ENCODE measurements at places on chromosomes 13 and 19.

GRCh38 chr13:51697181-51697580 is 106.8 kb downstream of the DHRS12 start:
- no peak for DNase-seq

DNA sequence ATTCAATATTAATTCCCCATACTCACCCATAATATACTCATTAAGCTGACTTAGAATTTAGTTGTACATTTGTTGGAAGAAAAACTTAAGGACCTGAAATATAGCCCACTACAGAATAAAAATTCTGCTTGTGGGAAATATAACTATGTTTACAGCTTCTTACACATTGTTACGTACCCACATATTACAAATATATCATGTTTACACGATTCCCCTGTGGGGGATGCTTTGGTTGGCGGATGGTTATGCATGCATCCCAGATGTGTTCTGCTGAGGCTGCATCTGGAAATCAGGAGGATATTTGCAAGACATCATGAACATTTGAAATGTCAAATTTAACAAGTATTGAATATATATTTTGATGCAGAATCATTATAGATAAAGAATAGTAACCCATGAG is 79.5 kb upstream of the KL start:
- no peak for DNase-seq

- no peak for DNase-seq
Observed at GRCh38 chr13:39311619-39312018, 273.4 kb downstream of the NHLRC3 start.

- DNase-seq, result no peak
Observed at GRCh38 chr19:50580970-50581634, 12.9 kb upstream of the LRRC4B start.

DNA sequence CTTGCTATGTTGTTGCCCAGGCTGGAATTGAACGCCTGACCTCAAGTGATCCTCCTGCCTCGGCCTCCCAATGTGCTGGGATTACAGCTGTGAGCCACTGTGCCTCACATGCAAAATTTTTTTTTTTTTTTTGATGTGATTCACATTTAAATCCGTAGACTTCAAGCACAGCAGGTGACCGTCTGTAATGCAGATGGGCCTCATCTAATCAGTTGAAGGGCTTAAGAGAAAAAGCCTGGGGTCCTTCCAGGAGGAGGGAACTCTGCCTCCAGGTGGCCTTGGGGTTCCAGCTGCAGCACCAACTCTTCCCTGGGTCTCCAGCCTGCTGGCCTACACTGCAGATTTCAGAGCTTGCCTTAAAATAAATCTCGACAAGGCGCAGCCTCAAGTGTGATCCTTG is 43.6 kb downstream of the GADD45B start:
- no peak for DNase-seq

DNA sequence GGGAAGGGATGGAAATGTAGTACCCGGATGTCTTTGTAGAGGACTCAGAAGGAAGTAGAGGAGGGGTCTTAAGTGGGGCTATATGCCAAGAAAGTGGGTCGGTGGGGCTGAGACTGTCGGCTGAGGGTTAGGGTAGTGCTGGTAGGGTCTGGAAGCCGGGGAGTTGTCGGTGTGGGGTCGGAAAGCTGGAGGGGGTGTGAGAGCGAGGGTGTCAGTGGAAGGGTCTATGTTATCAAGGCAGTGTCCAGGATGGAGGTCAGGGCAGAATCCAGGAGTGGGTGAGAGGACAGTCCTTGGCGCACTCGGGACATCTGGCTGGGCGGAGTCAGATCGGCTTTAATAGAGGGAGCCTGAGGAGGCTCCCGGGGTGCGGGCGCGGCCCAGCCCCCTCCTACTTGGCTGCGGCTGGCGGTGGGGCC is 1.7 kb downstream of the HSPB6 start:
- no peak for DNase-seq

- DNase-seq, result no peak
Observed at GRCh38 chr13:93455861-93456260, 229.3 kb downstream of the GPC6 start.

DNA sequence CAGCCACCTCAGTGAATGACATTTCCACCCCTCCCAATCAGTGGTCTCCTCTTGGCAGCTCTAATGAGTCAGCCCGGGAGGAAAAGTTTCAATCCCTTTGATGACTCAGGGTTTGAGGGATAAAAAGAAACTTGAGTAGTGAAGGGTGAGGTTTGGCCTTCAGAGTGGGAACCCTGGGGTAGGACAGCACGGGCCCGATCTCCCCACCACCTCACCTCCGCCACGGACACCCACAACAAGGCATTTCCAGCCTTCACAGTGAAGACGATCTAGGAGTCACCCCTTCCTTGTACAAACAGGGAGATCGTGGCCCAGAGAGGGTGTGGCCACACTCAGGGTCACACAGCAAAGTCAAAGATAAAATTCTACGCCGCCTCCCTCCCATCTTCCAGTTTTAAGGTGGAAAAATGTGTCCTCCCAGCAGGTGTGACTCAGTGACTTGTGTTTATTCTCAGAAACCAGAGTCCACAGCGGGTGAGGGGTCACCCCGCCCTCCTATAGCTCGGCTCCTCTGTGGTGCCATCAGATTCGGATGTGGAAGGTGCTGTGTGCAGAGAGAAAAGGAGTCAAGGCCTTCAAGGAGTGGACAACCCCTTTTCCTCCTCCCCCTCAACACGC is 12.3 kb downstream of the CIB3 start:
- peak; percentile 32 for DNase-seq

DNA sequence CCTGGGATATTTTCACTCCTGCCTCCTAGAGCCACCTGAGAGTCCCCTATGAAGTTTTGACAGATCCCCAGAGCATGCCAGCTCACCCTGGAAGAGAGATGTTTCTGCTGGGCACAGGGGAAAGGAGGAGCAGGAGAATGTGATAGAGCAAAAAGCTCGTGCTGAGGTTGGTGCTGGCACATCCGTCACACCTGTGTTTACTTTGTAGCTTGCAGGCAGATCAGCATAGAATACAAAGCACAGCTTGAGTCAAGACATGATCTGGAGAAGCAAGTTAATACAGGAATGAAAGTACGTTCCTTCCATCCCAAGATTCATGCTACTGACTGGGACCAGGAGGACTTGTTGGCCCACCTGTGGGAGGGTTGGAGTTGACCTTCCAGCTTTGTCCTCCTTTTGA is 46.1 kb downstream of the HSPH1 start:
- DNase-seq, result no peak

GRCh38 chr19:55640043-55640576 is 692 bp upstream of the ZNF580 start:
- no peak for DNase-seq

DNA sequence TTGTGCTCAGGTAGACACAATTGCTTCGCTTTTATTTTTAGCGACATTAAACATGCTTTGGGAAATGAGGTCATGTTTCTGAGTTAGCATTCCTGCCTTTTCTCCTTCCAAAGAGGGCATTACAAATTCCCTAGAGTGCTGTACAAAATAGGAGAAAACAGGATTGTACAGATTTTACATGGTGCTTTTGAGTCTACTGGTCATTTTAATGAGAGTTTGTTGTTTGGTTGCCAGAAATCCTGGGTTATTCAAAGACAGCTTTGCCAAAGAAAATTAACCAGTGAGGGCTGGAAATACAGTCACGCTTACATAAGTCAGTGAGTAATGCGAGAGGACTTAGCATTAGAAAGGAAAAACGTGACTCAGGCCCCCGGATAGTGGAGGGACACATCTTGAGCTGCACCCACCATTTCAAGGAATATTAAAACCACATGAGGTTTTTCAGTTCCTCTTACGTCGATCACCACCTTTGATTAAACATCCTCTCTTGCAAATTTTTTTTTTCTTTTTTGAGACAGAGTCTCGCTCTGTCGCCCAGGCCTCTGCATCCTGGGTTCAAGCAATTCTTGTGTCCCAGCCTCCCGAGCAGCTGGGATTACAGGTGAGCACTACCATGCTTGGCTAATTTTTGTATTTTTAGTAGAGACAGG is 55.4 kb downstream of the SACS start:
- DNase-seq, result no peak

DNA sequence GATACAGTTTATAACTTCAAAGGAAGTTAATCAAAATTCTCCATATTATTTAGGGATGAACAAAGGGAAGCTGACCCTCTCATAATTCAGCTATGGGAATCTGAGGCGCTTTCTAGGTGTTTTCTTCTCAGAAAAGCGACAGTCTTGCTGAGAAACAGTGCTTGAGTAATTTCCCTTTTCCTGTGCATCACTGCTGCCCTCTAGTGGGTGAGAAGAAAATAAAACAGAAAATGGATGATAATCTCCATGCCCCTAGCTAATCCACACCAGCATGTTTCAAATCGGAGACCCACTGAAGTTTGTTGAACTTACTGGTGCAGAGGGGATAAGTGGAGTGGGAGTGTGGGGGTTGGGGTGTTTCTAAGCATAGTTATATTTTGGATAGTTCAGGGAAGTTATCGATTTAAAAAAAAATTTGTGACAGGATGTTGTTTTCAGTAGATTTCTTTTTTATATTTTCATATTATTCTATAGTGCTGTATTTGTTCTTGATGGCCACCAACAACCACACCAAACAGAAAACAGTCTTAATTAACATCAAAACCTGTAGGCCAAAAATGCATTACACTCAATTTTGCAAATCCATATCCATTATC is 21.4 kb downstream of the LCP1 start:
- peak; percentile 30 for DNase-seq

GRCh38 chr19:4547303-4548237 is 7.7 kb upstream of the LRG1 start:
- DNase-seq, result no peak

DNA sequence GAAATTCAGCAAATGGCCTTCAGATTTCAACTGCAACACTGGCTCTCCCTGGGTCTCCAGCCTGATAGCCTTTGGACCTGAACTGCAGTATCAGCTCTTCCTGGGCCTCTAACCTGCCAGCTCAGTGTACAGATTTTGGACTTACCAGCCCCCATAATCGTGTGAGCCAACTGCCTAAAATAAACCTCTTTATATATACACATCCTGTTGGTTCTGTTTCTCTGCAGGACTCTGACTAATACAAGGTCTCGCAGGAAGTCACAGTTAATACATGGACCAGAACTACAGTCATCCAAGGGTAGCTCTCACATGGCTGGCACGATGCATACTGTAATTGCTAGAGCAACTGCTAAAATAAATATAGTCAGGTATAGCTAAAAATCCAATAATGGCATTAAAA is 85.1 kb downstream of the KATNAL1 start:
- DNase-seq, result no peak

DNA sequence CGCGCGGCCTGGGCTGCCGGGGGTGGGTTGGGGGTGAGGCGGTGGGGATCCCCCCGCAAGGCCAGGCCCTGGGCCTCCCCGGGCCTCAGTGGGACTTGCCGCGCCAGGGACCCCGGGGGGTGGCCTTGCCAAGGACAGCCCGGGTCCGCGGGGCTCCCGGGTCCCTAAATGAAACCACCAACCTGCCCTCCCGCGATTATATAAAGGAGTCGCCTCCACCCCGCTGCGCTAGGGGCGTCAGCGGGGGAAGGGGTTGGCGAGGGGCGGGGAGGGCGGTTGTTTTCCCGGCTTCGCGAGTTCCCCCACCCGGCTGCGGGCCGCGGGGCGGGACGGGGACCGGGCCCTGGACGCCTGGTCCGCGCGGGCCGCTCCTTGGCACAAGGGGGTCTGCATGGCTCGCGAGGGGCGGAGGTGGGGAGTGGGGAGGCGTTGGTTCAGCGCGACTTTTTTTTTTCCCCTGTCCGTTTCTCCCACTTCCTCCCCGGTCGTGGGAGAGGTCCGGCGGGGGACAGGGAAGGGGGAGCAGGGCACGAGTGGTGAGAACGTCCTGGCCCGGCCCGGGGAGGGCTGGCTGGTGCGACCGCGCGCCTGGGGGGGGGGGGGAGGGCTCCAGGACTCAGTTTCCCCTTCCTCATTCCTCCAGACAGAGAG is 822 bp upstream of the ZBTB7A start:
- no peak for DNase-seq

GRCh38 chr13:80251403-80251802 is 89.5 kb downstream of the SPRY2 start:
- DNase-seq, result no peak

DNA sequence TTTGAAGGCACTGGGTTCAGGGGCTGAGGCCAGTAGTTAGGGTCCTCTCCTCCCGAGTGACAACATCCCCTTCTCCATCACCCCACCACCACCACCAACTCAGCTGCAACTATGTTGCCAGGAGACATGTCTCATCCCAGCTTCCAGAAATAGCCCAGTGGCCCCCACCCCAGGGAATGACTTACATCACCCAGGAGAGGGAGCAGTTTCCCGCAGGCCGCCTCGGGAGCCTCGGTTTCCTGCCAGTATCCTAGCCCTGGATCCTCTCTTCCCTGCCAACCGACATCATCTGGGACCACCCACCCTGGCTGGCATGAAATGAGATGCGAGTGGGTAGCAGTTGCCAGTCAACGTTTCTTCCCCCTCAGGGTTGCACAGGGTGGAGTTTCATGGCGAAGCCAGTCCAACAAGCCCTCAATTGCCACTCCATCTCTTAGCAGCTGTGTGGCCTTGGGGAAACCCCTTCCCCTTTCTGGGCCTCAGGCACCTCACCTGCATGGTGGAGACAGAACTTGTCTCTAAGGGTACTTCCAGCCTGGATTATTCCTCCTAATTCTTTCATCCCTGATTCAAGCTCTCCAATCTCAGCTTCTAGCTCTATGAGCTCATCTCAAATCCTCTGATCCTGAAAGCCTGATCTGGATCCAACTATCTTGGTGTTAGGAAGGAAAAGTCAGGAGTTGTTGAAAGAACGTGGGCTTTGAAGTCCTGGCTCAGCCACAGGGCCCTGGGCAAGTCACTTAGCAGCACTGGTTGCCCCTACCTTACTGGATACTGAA is 3.9 kb upstream of the GSK3A start:
- DNase-seq, result no peak

GRCh38 chr19:11324079-11324661 is 15.3 kb downstream of the RAB3D start:
- DNase-seq, result no peak

GRCh38 chr13:24348797-24349515 is 39.6 kb downstream of the C1QTNF9 start:
- no peak for DNase-seq

- no peak for DNase-seq
Observed at GRCh38 chr13:79121286-79121685, 284.8 kb downstream of the RBM26 start.

DNA sequence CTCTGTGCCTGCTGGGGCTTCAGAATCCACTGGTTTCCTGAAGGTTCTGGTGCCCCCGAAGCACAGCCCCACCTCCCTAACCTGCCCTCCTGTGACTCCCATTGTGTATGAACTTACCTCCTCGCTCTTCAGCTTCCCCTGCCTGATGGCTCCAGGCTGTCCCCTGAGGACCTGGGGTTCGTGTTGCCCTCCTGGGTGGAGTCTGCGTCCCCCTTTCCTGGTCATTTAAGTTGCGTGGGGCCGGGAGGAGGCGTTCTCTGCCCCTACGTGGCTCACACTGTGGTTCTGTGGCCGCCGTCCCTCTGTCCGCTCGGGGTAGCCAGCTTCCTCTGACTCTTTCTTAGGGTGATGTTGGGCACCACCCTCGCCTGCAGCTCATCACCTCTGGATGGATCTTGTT is 13.9 kb downstream of the TFDP1 start:
- no peak for DNase-seq

DNA sequence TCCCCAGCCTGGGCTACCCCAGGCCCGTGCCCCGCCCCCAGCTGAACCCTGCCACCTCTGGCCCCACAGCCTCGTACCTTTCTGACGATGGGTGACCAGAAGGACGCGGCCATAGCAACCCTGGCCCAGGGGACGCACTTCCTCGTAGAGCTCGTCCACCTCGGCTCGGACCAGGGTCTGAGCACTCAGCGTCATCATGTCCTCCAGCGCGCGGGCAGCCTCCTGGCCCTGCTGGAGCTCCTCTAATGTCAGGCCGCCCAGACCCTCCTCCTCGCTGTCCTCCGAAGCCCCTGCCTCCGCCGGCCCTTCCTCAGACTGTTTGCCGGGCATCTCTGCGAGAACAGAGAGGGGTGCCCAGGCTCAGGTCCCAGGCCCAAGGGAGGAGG is 975 bp downstream of the SBK2 start:
- no peak for DNase-seq
